ENCODE measurements at places on chromosomes 5 and 9.

DNA sequence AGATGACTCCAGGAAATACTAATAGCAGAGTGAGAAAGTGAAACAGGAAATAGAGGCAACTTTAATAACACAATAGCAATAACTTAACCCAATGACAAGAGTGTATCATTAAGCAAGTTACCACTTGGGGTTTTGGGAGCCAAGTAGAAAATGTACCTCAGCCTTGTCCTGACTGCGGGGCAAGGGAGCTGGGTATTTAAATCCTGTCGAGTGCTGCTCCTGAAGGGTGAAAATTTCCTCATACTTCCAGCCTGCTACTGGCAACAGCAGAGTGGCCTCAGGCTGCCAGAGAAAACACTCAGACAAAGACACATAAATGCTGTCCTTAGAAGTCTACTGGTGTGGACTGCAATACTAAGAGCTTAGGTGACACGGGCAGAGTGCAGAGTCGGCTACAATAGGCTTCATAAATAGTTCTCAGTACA lies 112.5 kb upstream of the EMB start:
- peak; percentile 12 for DNase-seq

- no peak for DNase-seq
Observed at GRCh38 chr5:80109646-80110478, 74.7 kb downstream of the THBS4 start.

DNA sequence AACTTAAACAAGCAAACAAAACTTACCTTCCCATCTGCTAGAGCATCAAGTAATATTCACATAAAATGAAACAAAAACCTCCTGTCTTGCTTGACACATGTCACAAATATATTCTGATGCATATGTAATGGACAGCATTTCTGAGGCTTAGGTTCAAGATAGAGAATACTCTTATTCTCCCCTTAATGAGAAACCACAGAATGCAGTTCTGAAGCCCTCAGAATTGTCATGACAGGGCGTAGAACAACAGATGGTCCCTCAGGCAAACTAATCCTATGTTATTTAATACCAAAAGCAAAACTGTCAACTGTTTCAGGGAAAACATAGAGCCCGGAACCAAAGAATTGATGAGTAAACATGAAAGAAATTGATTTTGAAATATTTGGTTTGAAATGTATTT lies 229.9 kb upstream of the RIOK2 start:
- DNase-seq = no peak

GRCh38 chr5:1555011-1555807 lies 31.4 kb upstream of the LPCAT1 start:
- DNase-seq = peak; percentile 86

- DNase-seq = no peak
Observed at GRCh38 chr5:158845941-158846340, 253.8 kb downstream of the EBF1 start.

GRCh38 chr5:16603701-16604100 lies 13.1 kb downstream of the RETREG1 start:
- no peak for DNase-seq

- no peak for DNase-seq
Observed at GRCh38 chr9:33475357-33475756, 1.6 kb upstream of the NOL6 start.

GRCh38 chr9:126296687-126297086 lies 29.9 kb upstream of the MVB12B start:
- no peak for DNase-seq

GRCh38 chr9:30799527-30800101 lies 1584.8 kb upstream of the ACO1 start:
- DNase-seq = no peak

DNA sequence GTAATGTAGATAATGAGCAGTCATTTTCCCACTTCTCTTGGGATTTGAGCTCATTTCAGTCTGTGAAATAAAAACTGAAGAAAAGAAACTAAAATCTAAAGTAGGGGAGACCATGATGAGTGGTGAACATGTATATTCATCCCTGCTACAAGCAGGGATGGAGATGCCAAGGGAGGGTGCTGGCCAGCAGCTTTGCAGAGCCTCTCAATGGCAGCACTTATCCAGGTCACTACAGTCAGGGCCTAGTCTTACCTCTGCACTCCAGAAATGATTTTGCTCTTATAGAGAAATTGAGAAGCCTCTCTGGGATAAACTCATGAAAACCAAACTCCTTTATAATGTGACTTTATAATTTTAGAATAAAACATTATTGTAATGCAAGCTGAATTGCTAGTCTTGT lies 317.6 kb downstream of the FBXL17 start:
- no peak for DNase-seq

DNA sequence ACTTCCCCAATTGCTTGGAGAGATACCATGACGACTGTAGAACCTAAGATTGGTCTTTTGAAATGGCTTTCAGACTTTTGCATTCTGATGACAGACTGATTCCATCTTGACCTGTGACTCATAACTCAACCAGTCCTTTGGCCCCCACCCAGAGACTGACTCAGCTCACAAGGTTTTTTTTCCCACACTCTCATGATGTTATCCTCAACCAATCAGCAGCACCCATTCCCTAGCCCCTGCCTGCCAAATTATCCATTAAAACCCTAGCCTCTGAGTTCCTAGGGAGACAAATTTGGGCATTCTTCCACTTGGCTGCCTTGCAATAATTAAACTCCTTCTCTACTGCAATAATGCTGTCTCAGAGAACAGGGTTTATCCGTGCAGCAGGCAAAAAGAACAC lies 1263.3 kb upstream of the CDH9 start:
- peak; percentile 75 for DNase-seq

DNA sequence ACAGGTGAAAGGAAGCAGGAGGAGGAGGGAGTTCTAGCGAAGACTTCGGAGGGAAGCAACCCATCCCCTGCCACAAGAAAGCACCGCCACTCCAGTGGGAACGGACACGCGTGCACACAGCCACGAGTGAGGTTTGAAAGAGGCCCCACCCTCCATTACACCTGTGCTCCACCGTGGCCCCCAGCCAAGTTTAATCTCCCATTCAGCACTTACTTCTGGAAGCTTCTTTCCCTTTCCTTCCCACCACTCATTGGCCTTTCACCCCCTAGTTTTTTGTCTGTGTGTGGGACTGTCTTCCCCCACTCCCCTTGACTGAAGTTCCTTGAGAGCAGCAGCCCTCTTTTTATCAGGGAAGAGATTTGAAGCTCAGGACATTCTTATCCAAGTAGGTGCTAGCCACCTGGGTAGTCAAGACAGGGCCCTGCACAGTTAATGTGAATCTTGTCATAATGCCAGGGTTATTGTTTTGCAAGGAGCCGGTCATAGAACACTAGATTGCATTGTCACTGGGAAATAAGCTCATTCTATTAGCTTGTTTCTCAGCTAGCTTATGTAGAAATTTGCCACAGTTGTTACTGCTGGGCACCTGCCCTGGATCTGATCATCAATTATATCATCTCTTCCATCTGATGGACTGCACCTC lies 256.0 kb downstream of the DOCK8 start:
- no peak for DNase-seq

GRCh38 chr5:22844636-22845035 lies 8.5 kb downstream of the CDH12 start:
- no peak for DNase-seq

DNA sequence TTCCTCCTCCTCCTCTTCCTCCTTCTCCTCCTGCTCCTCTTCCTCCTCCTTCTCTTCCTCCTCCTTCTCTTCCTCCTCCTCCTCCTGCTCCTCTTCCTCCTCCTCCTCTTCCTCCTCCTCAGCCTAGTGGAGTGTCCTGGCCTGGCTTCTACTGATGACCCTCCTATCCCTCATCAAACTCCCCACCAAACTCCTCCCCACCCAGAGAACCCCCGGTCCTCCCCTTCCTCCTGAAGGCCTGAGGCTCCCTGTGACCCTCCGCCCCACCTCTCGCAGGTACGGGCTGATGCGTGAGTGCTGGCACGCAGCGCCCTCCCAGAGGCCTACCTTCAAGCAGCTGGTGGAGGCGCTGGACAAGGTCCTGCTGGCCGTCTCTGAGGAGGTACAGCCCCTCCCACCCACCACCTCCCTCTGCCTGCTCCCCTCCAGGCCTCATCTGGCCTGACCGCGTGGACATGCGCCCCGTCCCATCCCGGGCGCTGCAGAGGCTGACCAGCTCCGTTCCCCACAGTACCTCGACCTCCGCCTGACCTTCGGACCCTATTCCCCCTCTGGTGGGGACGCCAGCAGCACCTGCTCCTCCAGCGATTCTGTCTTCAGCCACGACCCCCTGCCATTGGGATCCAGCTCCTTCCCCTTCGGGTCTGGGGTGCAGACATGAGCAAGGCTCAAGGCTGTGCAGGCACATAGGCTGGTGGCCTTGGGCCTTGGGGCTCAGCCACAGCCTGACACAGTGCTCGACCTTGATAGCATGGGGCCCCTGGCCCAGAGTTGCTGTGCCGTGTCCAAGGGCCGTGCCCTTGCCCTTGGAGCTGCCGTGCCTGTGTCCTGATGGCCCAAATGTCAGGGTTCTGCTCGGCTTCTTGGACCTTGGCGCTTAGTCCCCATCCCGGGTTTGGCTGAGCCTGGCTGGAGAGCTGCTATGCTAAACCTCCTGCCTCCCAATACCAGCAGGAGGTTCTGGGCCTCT lies 10.6 kb downstream of the FGFR4 start:
- no peak for DNase-seq

- no peak for DNase-seq
Observed at GRCh38 chr9:33426843-33427293, 20.5 kb downstream of the AQP3 start.

- peak; percentile 54 for DNase-seq
Observed at GRCh38 chr5:76521240-76521758, 101.9 kb downstream of the F2RL2 start.

DNA sequence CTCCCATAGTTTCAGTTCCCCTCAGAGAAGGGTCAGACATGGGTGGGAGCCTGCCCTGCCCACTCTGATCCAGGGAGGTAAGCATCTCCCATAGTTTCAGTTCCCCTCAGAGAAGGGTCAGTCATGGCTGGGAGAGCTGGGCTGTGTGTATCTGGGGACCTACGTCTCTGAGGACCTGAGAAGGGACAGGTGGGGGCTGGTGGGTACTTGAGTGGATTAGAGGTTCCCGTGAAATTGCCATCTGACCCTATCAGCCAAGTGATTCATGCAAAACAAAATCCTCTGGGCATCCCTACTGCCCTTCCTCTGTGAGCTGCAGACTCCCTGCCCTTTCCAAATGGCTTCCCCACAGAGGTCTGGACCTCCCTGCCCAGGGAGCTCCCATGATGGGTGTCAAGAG lies 3.9 kb downstream of the ENHO start:
- DNase-seq = peak; percentile 65

All from MV-4-11 (cell line).